HFFc6 (cell line): ENCODE measurements at places on chromosomes 13 and 19.

GRCh38 chr13:74361274-74361673, 227.1 kb upstream of the KLF12 start:
- no peak overlapping the region for H3K4me3 ChIP-seq
- no peak overlapping the region for H3K27ac ChIP-seq
- peaks cover 1% of the 10 kb centered on the region for H3K27me3 ChIP-seq
- no peaks in the 10 kb centered on the region for H3K36me3 ChIP-seq
- DNase-seq = no peak

DNA sequence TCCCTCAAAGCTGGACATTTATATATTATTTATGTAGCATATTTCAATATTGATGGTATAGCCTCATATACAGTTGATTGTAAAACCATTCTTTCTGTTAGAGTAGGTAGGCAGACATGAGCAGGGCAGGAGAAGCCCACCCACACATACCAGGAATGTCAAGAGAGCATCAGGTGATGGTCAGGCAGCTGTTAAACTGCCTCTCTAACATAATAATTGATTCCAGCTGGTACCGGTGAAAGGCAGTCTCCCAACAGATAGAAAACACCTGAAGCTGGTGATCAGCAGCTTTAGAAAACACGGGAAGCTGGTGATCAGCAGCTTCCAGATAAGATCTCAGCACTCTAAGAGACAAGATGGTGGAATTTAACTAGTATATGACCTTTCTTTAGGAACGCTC, 132.9 kb downstream of the SLITRK6 start:
- H3K27ac ChIP-seq = no peak overlapping the region
- H3K36me3 ChIP-seq = peaks cover 5% of the 10 kb centered on the region
- no peak for DNase-seq
- H3K4me1 ChIP-seq = peaks cover 20% of the 10 kb centered on the region; the same call in 1 of the 2 replicates

- H3K27ac ChIP-seq = no peak overlapping the region
- H3K36me3 ChIP-seq = no peaks in the 10 kb centered on the region; the same call in 1 of the 2 replicates
- H3K4me1 ChIP-seq = no peaks in the 10 kb centered on the region
- no peak overlapping the region for H3K4me3 ChIP-seq
- peak; percentile 26 for DNase-seq
- H3K27me3 ChIP-seq = peaks cover 31% of the 10 kb centered on the region
Measured at GRCh38 chr19:34555447-34555846, 73.9 kb downstream of the WTIP start.

DNA sequence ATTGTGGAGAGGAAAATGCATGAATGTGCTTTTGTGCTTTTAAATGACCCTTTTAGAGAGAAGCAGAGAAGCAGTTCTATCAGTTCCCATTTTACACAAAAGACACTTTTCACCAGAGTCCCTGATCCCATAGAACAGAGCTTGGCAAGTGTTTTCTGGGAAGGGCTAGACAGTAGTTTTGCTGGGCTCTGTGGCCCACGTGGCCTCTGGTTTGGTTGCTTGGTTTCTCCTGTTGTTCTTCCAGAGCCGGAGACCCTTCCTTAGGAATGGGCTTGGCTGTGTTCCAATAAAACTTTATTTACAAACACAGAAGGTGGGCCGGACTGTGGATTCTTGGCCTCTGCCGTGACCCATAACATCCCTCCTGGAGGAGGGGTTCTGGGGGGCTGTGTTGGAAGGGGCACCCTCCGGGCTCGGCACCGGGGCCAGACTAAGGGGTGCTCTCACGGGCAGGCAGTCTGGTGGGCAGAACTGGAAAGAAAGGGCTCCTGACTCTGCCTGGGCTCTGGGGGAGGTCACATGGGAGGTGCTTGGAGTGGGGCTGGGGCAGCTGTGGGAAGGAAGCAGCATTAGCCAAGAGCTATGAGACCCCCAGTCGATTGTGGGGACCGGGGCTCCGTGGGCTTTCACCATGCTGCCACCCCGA, 3.2 kb downstream of the SPPL2B start:
- no peak overlapping the region for H3K4me3 ChIP-seq
- no peak for DNase-seq
- H3K36me3 ChIP-seq = peaks cover 29% of the 10 kb centered on the region

- no peak overlapping the region for H3K27ac ChIP-seq
- H3K27me3 ChIP-seq = peaks cover 2% of the 10 kb centered on the region; the same call in 1 of the 2 replicates
- no peak for DNase-seq
- no peak overlapping the region for H3K4me3 ChIP-seq
- H3K4me1 ChIP-seq = no peaks in the 10 kb centered on the region
Measured at GRCh38 chr19:2795827-2796658, 10.7 kb downstream of the THOP1 start.

DNA sequence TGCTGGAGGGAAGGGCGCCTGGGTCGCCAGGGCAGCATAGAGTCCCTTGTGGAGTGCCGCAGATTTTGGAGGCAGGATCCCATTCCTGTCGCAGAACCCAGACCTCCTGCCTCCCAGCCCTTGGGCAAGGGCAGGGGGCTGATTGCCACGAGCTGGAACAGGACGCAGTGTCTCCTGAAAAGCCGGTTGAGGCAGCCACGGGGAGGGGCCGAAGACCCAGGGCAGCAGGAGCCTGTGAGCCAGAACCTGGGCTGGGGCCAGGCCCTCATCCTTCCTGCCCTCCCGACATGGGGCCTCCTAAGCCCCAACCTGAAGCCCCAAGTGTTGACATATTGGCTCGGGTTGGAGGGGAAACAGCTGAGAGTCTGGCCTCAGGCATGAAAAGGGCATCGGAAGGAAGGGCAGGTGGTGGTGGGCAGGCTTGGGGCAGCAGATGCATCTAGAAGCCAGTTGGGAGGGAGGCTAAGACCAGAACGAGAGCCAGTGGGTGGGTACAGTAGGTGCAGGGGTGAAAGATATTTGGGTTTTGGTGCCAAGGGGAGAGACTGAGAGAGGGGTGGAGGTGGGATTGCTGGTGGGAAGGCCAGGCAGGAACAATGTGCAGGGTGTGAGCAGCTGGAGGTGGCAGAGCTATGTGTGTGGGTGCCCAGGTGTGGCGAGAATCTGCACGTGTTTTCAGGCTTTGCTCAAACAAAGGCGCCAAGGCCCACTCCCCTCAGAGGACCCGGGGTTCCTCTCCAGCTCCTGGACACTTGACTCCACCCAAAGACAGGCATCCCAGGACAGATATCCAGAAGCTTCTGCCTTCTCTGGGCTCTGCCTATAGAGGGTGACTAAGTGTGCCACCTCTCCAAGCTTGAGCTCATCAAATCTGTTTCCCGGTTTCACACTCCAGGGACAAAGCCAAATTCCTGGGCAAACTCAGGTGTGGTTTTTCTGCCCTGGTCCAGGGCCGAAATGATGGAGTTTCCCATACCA, 1.4 kb upstream of the SBSN start:
- peaks cover 32% of the 10 kb centered on the region for H3K27me3 ChIP-seq
- no peak overlapping the region for H3K4me3 ChIP-seq
- no peak for DNase-seq
- H3K27ac ChIP-seq = no peak overlapping the region
- H3K36me3 ChIP-seq = no peaks in the 10 kb centered on the region

DNA sequence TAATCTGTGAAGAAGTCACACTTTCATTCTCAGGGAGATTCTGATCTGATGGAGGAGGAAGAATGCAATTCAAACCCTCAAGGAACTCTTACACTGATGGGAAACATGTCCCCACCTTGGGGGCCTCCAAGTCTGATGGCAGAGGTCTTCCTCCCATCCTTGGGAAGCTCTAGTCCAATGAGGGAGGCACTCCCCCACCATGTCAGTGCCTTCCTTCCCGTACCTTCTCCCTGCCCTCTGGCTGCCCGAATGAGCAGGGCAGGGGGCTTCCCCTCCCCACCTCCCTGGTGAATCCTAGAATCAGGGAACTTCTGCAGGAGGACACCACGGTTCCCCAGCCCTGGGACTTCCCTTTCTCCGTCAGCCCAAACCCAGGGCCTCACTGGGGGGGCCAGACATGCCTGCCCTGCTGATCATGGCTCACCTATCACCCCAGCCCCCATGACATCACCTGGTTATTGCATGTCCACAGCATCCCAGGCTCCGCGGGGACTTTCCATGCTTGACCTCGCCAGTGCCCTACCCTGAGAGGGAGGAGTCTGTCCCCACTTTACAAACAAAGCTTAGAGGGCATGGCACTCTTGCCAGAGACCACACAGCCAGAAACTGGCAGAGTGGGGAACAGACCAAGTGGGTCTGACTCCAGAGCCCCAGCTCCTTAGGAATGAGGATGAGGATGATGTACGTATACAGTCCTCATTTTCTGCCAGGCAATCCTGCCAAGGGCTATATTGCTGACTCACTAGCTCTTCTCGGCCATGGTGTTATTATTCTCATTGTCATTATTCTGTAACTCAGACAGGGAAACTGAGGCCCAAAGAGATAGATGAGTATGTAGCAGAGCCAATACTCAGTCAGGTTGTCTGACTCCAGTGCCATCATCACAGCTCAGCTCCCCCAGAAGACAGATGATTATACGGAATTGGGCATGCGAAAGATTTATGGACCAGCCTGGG, 9.6 kb upstream of the BCL3 start:
- H3K27ac ChIP-seq = no peak overlapping the region
- H3K4me1 ChIP-seq = peaks cover 49% of the 10 kb centered on the region
- no peaks in the 10 kb centered on the region for H3K36me3 ChIP-seq
- H3K4me3 ChIP-seq = no peak overlapping the region
- H3K27me3 ChIP-seq = peaks cover 5% of the 10 kb centered on the region

- H3K36me3 ChIP-seq = no peaks in the 10 kb centered on the region
- no peaks in the 10 kb centered on the region for H3K27me3 ChIP-seq
Measured at GRCh38 chr13:96141032-96141431, 51.1 kb downstream of the HS6ST3 start.

DNA sequence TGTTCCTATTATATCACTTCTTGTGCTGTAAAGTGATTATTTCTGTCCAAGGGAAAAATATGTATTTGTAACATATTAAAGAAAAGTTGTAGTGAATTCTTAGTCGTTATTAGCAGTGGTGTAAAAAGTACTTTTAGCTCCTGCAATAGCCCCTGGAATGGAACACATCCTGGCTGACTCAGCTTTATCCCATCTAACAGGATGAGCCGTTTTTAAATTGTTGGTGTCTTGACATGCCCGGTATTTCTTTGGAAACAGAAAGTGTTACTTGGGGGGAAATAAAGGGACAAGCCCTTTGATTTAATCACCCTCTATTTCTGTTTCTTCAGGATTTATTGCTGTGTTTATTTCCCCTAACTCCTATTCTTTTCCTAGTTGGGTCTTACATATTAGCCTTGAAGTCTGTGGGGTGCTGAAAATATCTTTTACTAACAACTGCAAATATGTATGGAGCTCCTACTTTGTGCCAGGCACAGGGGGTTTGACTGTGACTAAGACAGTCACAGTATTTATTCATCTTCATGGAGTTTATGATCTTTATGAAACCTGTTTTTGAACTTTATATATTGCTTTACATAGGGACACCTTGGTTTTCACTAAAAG, 17.9 kb downstream of the COG3 start:
- H3K27me3 ChIP-seq = peaks cover 3% of the 10 kb centered on the region; the same call in 1 of the 2 replicates
- H3K27ac ChIP-seq = peak overlapping the region; percentile 80
- H3K4me3 ChIP-seq = peak overlapping the region; percentile 78
- peak; percentile 21 for DNase-seq

GRCh38 chr19:17114414-17114831, 38.8 kb downstream of the MYO9B start:
- H3K36me3 ChIP-seq = peaks cover 17% of the 10 kb centered on the region
- H3K27ac ChIP-seq = no peak overlapping the region
- no peak overlapping the region for H3K4me3 ChIP-seq
- no peaks in the 10 kb centered on the region for H3K4me1 ChIP-seq
- H3K27me3 ChIP-seq = peaks cover 4% of the 10 kb centered on the region

GRCh38 chr13:77637588-77637987, 59.9 kb upstream of the SLAIN1 start:
- no peaks in the 10 kb centered on the region for H3K36me3 ChIP-seq
- DNase-seq = no peak
- no peaks in the 10 kb centered on the region for H3K27me3 ChIP-seq
- H3K4me3 ChIP-seq = no peak overlapping the region

GRCh38 chr19:35513628-35514281, at the start of gene DMKN:
Gene DMKN, minus strand, starts transcription at chr19:35513649. Its CDS starts 174 bp downstream, at chr19:35513475.
- H3K36me3 ChIP-seq = no peaks in the 10 kb centered on the region
- H3K4me3 ChIP-seq = peak within 1 kb of the TSS; percentile 32
- H3K4me1 ChIP-seq = peaks cover 34% of the 10 kb centered on the region
- H3K27me3 ChIP-seq = peaks cover 33% of the 10 kb centered on the region

- H3K27ac ChIP-seq = peak overlapping the region; percentile 72
- no peaks in the 10 kb centered on the region for H3K27me3 ChIP-seq
- no peak overlapping the region for H3K4me3 ChIP-seq
- peak; percentile 37 for DNase-seq
- peaks cover 65% of the 10 kb centered on the region for H3K4me1 ChIP-seq
Measured at GRCh38 chr19:38021352-38021751, 114.3 kb downstream of the SIPA1L3 start.
